ENCODE measurements at places on chromosomes 6 and 20. TPM values are rescaled to one million over a fixed set of nuclear protein-coding genes. Genes with fewer than 3 reads are reported as not detected.

Gene TBP
- 6.6 TPM for total RNA-seq

Gene CSNK2B
- 60.2 TPM for total RNA-seq

Gene RANBP9
- 22.2 TPM for total RNA-seq

Gene SRSF3
- 60.7 TPM for total RNA-seq

Gene EYA4
- 0.08 TPM for total RNA-seq

- no peaks in the 10 kb centered on the region for H3K27me3 ChIP-seq
- H3K36me3 ChIP-seq = no peaks in the 10 kb centered on the region
- no peak overlapping the region for H3K4me3 ChIP-seq
- no peak for DNase-seq
- no peak overlapping the region for H3K27ac ChIP-seq
Measured at GRCh38 chr6:47672816-47673215, 25.6 kb upstream of the ADGRF4 start.

DNA sequence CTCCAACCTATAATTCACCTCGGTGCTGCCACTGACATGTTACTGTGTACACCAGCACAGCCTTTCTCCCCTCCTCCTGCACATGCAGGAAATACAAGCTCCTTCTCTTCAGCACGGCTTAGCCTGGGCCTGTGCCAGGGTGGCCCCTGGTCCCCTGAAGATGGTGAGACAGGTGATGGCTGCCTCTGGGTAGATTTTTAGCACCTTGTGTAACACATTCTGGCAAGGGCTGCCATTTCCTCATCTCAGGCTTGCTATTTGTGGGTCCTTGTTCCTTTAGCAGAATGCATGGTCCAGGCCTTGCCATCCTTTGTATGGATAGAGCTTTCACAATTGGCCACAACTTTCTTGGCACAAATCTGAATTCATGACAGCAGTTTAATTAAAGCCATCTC lies 151.3 kb downstream of the CDC5L start:
- no peak for DNase-seq
- no peaks in the 10 kb centered on the region for H3K27me3 ChIP-seq
- H3K4me1 ChIP-seq = no peaks in the 10 kb centered on the region
- H3K27ac ChIP-seq = no peak overlapping the region
- H3K36me3 ChIP-seq = no peaks in the 10 kb centered on the region

DNA sequence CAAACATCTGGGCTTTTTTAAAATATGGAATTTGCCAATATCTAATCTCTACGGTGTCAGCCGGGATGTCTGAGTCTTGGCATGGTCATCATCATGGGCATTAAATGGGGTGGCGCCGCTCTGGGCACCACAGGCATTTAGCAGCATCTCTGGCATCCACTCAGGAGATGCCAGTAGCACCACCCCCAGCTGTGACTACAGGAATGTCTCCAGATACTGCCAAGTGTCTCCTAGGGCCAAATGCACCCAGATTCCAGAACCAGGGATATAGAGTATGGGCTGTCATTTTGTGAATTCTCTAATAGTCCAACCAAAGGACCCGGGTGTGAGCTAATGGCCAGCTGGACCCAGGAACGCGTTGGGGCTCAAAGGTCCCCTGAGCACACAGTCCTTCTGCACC lies 361.0 kb downstream of the TAF4 start:
- no peaks in the 10 kb centered on the region for H3K4me1 ChIP-seq
- H3K27ac ChIP-seq = no peak overlapping the region
- no peaks in the 10 kb centered on the region for H3K36me3 ChIP-seq

DNA sequence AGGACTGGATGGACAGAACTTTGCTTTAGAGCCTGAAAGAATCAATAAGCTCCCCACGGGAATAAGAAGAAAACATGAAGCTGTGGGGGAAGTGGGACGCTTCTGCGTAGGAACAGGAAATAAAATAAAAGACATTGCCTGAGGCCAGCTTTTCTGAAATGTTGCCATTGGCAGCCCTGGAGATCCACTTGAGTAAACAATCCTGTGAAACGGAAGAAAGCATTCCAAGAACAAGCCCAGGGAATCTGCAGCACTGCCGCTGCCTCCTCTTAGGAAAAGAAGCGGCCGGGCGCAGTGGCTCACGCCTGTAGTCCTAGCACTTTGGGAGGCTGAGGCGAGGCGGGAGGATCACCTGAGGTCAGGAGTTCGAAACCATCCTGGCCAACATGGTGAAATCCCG lies 182.3 kb upstream of the RALGAPA2 start:
- no peaks in the 10 kb centered on the region for H3K4me1 ChIP-seq
- H3K4me3 ChIP-seq = no peak overlapping the region
- no peak for DNase-seq
- H3K27ac ChIP-seq = no peak overlapping the region
